ENCODE measurements at places on chromosomes 12 and 14.

DNA sequence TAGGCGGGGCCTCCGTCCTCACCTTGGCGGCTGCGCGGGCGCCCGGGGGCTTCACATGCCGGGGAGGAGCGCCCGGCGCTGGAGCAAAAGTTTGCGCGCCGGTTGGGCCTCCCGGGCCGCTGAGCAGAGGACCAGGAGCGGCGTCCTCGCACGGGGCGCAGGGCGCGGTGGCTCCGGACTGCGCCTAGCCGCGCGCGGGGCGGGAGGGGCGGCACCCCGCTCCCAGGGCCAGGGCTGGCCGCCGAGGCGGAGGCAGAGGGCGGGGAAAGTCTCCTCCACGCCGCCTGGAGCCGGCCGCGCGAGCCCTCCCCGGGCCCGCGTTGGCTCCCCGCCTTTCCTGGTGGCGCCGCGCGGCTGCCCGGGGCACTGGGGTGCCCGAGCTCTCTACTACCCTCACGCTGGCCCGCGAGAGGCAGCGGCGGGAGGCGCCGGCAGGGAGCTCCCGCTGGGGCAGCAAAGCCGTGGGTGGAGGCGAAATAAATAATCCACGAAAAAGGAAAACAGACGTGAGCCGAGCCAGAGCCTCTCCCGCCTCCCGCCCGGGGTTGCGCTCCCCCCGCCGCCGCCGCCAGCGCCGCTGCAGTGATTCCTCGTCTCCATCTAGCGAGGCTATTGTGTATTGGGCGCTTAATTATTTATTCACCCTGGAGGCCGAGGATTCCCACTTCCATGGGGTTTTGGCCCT, 400 bp upstream of the PRIMA1 start:
- no peak for DNase-seq

DNA sequence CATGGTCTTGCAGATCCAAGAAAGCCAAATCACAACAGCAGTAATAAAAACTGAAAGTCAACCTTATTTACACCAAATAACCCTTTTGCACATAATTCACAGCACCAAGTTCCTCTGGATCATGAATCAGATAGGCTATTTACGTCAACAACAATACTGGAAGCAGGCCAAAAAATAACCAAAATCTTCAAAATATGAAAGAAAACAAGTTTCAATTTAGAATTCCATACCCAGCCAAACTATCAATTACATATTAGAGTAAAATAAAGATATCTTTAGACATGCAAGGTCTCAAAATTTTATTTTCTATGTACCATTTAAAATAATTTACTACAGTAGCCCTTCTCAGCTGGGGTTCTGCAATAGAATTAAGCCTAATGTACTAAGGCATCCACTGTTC, 76.7 kb upstream of the BBS10 start:
- no peak for DNase-seq

GRCh38 chr12:62604871-62605270, 138.2 kb downstream of the MON2 start:
- no peak for DNase-seq

DNA sequence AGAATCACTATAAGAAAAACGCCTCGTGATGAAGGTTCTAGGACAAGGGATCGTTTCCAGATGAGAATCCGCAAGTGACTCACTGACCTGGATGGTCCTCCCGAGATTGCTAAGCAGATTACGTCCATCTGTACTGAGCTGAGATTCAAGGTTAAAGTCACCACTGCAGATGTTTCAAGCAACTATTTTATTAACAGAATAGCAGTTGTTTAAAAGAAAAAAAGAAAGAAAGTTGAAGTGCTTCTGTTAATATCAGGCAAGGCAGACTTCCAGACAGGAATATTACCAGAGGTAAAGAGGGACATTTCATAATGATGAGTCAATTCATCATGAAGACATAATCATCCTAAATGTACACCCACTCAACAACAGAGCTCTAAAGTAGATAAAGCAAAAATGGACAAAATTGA, 17.9 kb downstream of the PXN start:
- no peak for DNase-seq

DNA sequence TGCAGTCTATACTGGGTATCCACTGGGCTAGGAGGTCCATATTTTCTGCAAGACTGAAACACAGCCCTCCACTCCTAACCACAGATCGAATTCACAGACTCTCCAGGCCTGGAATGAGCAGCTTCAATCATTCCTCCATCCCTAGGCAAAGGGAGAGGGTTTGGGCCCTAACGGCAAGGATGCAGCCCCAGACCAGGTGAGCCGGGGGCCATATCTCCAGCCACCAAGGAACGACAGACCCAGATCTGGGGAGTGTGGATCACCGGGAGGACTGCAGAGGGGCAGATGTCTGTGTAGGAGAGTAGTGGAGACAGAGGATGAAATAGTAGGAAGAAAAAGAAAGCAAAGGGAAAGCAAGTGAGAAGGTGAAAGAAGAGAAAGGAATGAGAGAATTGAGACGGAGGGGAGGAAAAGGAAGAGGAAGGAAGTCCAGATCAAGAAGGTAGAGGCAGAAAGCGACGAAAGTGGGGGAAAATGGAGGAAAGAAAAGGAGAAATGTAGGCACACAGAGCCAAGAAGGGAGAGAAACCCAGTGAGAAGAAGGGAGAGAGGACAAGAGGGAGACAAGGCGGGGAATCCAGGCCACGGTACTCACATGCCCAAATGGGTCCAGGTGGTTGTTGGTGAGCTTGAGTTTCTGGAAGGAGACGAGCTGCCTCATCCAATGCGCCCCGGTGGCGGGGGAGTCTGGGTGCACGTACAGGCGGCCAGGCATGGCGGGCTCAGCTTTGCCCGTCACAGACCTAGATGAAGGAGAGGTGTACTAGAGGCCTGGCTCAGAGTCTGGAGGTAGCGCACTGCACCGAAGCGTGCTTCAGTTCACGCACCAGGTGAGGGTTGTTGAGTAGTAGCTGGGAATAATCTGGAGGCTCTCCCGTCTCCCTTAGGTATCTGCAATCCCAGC, 7.7 kb downstream of the TBX5 start:
- no peak for DNase-seq

DNA sequence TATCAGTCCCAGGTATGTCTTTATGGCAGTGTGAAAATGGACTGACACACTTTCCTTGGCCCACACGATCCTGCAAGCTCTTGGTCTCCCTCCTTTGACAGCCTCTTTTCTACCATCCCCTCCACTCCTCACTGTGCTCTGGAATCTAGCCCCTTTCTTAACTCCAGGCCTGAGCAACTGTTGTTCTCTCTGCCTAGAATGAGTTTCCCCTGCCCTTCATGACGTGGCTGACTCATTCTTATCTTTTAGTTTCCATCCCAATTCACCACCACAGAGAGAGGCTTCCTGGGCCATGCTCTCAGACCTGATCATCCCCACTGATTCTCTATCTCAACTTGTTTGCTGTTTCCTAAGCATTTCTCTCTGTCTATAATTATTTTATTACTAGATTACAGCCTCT, 157.4 kb upstream of the HMGA2 start:
- DNase-seq: no peak

- no peak for DNase-seq
Observed at GRCh38 chr12:47370421-47370820, 290.7 kb upstream of the AMIGO2 start.

- DNase-seq: no peak
Observed at GRCh38 chr12:119501052-119501451, 92.5 kb upstream of the TMEM233 start.

DNA sequence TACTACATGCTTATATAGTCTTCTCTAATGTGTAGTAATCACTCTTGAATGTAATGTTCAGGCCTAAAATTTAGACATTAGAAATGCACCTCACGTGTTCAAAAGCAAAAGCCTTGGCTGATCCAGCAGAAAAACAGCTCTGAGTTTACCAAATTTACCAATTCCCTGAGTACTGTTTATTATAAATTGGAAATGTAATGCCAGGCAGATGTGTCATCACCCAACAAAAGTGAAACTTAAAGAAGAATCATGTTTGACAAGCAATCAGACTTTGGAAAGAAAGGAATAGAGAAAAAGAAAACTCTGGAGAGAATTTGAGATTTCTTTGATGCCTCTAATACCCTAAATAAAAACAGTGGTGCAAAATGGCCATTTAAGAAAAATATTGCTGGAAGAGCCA, 26.5 kb upstream of the STRAP start:
- DNase-seq: no peak

GRCh38 chr12:75994069-75994740, 37.4 kb downstream of the PHLDA1 start:
- DNase-seq: no peak

- no peak for DNase-seq
Observed at GRCh38 chr12:1289371-1290155, 298.5 kb downstream of the ERC1 start.

DNA sequence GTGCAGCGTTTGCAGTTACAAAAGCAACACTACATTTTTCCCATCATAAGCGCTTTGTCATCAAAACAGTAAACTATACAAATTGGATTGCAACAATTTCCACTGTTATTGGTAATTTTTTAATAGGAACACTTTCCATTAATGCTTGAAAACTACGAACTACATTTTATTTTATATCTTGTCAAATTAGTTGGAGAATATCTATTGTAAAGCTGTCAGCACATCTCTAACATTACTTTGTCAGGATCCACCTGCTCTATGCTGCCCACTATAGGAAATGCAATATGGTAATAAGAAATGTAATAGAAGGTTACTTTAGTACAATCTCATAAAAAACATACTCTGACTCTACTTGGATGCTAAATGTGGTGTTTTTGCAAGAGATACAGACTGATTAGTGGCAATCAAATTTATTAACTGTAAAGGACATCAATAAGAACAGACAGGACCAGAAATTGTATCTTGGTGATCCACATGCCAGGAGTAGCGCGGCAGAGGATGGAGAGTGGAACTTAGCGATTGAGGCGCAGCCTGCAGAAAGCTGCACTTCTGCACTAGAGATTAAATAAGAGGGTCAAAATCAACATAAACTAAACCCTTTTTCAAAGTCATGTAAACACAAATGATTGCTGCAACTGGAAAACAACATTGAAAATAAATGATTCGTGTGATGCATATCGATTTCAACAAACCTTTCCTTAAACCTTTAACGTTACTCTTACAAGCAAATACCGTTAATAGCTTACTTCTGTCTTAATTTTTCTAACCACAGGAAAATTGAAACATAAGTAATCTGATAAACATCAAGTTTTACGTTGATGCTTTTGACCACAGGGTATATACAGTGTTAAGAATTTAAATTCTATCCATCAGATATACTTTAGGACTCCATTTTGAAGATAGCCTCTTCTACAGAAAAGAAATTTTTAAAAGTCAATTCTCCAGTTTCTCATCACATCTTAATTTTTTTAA, 3.6 kb upstream of the ARID2 start:
- no peak for DNase-seq

DNA sequence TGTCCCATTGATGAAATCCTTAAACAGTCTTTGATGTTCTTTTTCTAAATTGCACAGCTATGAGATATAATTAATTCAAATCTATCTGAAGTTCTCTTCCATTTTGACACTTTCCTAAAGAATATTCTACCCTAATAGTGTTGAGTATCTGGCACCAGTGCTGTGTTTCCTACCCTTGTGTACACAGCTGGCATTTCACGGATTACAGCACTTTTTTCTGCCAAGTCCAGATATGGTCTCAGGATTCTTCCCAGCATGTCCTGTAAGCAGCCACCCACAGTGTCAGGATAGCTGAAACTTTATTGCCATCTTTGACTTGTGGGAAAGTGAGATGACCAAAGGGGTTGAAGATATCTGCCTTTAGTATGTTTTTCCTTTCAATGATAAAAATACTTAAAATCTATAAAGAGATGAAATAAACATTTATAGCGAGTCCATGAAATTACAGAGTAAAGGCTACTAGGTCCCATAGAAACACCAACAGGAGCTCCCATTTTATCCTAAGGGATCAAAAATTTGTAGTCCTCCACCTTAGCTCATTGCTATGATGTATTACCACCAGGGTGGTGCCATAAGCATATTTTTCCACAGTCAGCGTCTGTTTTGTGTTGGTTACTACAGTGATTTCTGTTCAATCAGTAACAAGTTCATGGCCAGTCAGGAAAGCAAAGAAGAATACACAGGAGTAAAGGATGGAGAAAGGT, 96.7 kb downstream of the TRHDE start:
- no peak for DNase-seq

- no peak for DNase-seq
Observed at GRCh38 chr14:91289464-91289863, 45.0 kb upstream of the GPR68 start.

GRCh38 chr12:12327802-12328201, 22.2 kb downstream of the MANSC1 start:
- DNase-seq: no peak

DNA sequence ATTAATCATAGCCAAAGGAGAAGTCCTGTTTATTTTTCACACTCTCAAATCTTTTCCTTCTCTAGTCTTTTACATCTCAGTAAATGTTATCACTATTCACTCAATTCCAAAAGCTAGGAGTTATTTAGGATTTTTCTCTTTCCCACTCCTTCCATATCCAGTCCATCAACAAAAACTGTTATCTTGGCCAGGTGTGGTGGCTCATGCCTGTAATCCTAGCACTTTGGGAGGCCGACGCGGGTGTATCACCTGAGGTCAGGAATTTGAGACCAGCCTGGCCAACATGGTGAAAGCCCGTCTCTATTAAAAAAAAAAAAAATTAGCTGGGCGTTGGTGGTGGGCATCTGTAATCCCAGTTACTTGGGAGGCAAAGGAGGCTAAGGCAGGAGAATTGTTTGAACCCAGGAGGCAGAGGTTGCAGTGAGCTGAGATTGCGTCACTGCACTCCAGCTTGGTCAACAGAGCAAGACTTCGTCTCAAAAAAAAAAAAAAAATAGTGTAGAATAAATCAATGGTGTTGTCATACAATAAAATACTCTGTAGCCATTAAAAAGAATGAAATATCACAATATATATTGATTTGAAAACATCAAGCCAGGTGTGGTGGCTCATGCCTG, 46.6 kb upstream of the FOXJ2 start:
- no peak for DNase-seq

DNA sequence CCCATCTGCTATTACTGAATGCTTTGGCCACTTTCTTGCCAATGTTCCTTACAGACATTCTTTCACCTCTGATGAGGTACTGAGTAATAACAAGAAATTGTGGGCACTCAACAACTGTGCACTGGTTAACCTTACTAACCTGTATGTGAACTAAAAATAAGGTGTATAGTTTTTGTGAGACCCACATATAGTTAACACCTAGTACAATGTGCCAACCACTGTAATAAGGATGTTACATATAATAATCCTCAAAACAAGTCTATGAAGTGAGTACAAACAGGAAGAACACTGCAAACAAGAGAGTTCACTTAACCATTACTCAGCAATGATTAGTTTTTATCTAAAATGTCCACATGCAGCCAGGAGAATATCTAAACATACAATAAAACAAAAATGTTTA, 4.5 kb downstream of the DDHD1 start:
- DNase-seq: no peak

- no peak for DNase-seq
Observed at GRCh38 chr14:40525314-40525713, 1081.4 kb upstream of the LRFN5 start.

DNA sequence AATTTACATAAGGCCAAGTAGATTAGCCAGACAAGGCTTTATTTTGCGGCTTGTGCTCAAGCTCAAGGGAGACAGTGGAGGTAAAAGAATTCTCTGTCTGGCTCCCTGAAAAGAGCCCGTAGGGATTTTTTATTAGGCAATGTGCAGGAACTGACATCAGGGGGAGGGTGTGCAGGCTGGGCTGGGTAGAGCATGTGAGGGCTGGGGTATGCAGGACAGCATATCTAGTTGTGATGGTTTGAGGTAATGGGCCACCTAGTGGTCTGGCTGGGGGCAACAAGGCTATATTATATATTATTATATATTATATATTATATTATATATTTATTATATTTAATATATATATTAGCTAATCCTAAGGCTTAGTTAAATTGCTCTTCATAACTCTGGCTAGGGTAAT, 102.1 kb downstream of the TMEM117 start:
- DNase-seq: no peak

- DNase-seq: peak; percentile 75
Observed at GRCh38 chr14:54902143-54902520, 494 bp downstream of the GCH1 start.
